Activated CD4-positive, alpha-beta T cell treated with anti-CD3 and anti-CD28 coated beads, Interleukin-2, amount 50 U/mL, for 16 hours (primary cell): ENCODE measurements at places on chromosomes 5 and 9.
A peak's percentile ranks its signal among the peaks of the same experiment; 100 is the strongest.

- no peak for DNase-seq
Observed at GRCh38 chr9:112094948-112095681, 80.0 kb downstream of the SUSD1 start.

GRCh38 chr5:23507278-23507685 lies at the start of gene PRDM9:
PRDM9 (plus strand) TSS chr5:23507609; CDS start chr5:23509034, 1,425 bp downstream.
- DNase-seq = no peak

DNA sequence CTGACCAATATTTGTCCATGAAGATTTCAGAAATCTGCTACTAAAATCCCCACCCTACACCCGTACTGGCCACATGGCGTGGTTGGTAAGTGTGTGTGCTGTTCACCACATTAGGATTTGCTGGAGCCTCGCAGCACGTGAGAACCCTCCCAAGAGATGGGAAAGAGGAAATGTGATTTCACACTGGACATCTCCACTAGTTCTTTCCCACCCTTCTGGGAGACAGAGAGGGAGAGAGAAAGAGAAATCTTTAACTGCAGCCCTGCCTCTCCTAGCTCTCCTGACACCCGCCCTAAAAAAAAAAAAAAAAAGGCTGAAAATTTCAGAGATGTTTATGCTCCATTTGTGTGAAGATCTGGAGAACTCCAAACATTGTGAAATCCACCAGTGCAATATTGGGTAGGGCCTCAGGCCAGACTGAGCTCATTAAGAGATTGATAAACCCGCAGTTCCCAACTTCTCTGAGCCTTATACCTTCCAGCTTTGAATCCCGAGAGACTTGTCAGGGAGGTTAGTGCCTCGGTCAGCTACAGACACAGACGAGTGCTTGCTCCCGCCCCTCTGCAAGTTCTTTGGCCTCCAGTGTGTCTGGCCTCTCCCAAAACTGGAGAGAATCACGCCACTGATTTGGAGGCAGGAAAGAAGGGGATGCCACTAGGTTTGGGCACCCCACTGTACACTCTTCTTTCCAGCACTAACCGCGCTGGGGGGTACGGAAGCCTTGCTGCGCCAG lies 1.9 kb downstream of the SPRY4 start:
- DNase-seq = no peak

DNA sequence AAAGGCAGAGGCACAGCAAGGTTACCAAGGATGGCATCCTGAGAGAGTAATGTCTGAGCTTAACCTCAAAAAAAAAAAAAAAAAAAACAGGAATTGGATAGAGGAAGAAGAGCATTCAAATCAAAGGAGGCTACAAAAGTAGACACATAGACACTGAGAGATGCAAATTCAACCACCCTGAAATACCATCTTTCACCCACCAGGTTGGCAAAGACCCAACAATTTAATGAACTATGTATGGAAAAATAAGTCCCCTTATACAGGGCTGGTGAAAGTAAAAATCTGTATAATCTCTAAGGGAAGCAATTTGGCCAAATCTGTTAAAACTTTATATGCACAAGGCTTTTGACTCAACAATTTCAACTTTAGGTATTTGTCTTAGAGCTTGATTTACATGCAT lies 4.9 kb downstream of the NADK2 start:
- no peak for DNase-seq

GRCh38 chr9:136550439-136551289 lies 4.8 kb upstream of the NOTCH1 start:
- no peak for DNase-seq

DNA sequence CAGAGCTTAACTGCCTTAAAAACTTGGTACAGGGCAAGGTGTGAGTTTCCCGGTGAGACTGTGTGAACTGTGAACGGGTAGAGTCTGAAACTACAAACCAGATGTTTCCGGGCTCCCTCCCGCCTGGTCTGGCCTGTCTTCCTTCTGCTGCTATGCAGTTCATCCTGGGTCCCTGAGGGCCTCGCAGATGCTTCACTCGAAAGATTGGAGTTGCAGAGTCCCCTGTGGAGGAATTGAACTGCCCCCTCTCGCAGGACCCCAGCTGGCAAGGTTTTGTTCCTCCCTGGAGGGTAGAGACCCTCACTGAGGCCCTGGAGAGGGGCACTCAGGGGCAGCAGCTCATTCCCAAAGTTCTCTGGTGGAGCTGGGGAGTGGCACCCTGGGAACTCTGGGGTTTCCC lies 533 bp downstream of the DCANP1 start:
- no peak for DNase-seq

GRCh38 chr5:78129597-78129996 lies 164.9 kb downstream of the AP3B1 start:
- DNase-seq = no peak

DNA sequence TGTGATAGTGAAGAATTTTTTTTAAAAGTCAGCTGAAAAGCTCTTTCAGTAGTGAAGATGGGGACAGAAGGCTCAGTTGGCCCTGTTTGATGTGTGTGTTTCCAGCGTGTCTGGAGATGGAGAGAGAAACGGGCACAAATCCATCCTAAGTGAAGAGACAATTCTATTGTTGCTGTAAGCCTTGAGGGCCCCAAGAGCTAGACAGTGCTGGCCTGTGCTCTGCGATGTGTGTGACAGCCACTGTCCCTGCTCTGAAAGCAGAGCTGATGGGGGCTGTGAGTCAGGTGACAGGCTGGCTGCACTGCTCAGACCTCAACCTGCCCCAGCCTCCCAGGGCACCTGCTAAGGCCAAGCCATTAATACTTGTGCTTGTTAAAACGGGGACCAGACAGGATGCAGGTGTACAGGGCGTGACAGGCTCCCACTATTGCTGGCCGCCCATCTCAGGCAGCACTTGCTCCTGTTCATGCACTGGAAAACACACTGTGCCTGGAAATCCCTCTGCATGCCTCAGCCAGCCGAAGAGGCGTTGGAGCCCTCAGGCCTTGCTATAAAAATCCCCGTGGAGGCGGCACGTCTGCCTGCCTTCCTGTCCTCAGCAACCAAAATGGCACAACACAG lies 44.6 kb upstream of the SEMA4D start:
- DNase-seq = no peak

DNA sequence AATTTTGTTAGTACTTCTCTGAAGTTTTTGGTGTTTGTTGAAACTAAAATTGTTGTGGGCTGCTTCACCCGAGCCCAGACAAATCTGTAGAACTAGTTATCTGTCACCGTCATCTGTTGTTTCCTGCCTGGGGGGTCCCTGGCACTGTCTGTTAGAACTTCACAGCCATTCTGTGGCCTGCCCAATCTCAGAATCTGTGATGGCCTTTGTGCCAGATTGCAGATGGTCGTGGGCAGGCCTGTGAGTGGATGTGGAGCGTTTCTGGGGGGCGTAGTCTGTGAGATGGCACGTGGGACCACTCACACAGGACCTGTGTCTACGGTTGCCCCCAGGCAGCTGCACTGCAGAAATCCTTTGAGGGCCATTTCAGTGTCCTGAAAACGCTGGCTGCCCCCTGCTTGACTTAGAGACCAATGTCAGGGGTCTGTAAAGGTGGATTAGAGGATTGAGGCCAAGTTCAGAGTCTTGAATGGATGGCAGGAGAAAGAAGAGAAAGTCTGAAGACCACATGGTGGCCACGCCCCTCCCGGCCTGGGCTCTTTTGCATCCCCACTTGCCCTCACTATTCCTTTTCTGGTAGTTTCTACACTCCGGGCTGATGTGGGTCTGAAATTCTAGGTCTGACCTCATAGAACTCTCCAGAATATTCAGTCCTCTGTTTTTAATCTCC lies 38.3 kb downstream of the TRIO start:
- DNase-seq = no peak

DNA sequence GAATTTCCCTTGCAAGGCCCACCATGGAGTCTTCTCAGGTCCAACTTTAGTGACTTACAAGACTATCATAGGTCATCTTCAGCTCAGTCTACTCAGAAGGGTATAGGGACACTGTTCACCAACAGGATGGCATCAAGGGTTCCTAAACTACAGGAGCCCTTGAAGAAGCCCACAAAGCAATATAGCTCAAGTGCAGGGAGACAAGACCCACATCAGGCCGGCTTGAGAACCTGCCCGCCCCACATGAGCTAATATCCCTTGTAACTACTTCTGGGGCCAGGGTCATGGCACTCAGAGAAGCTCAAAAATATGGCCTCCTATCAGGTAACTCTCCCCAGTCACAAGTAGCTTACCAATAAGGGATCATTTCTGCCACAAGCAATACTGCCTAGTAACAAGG lies 249.9 kb downstream of the CDK5RAP2 start:
- no peak for DNase-seq

GRCh38 chr5:144205141-144205551 lies 34.5 kb downstream of the KCTD16 start:
- no peak for DNase-seq

DNA sequence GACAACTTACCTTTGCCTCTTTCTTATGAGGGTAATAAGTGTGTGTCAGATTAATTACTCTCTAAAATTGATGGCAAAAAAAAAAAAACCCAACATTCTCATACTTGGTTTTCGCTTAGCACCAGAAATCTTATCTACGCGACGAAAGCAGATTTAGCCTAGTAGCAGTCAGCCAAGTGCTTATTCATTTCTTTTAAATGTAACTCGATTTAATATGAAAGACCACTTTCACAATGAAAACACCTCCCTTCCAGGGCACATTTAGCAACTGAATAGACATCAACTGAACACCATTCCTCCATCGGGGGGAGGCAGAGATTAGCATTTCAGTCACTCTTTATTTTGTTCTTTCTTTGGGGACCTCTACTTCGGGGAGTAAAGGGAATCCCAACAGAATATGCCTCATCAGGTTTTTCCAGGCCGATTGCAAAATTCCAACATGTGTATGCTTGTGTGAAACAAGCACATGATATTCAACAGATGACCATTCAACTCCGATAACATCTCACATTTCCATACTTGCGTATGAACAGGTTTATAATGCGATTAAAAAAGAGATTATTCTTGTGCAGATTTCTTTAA lies 124.1 kb upstream of the RETREG1 start:
- DNase-seq = no peak

GRCh38 chr9:4494332-4494731 lies 4.1 kb downstream of the SLC1A1 start:
- DNase-seq = no peak

GRCh38 chr9:127293767-127294166 lies 29.2 kb downstream of the GARNL3 start:
- DNase-seq = no peak

- no peak for DNase-seq
Observed at GRCh38 chr9:116555119-116555518, 132.0 kb upstream of the TRIM32 start.

DNA sequence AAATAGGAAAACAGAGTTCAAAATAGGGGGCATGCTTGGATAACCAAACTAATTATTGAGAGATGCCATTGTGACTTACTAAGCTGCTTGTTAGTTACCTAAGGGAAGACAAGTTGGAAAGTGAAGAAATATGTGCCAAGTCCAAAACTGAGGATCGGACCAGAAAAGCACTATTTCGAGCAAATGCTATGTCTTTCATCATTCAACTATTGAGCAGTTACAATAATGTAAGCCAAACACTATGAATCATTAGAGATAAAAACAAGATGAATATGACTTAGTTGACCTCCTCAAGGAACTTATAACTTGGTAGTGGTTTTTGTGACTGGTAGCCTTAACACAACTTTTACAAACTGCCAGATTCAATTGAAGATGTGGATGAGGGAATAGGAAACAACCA lies 240.6 kb upstream of the MPDZ start:
- DNase-seq = no peak

GRCh38 chr5:176895831-176896230 lies 3.3 kb downstream of the HK3 start:
- DNase-seq = no peak

GRCh38 chr9:70480405-70480980 lies 66.0 kb upstream of the KLF9 start:
- no peak for DNase-seq

GRCh38 chr9:16069671-16070454 lies 517.0 kb downstream of the CCDC171 start:
- no peak for DNase-seq

GRCh38 chr5:15366676-15367391 lies 133.1 kb upstream of the FBXL7 start:
- DNase-seq = no peak

- DNase-seq = no peak
Observed at GRCh38 chr5:180908998-180909731, 10.2 kb downstream of the BTNL8 start.

GRCh38 chr5:136020383-136021015 lies 8.3 kb upstream of the TGFBI start:
- peak; percentile 71 for DNase-seq

DNA sequence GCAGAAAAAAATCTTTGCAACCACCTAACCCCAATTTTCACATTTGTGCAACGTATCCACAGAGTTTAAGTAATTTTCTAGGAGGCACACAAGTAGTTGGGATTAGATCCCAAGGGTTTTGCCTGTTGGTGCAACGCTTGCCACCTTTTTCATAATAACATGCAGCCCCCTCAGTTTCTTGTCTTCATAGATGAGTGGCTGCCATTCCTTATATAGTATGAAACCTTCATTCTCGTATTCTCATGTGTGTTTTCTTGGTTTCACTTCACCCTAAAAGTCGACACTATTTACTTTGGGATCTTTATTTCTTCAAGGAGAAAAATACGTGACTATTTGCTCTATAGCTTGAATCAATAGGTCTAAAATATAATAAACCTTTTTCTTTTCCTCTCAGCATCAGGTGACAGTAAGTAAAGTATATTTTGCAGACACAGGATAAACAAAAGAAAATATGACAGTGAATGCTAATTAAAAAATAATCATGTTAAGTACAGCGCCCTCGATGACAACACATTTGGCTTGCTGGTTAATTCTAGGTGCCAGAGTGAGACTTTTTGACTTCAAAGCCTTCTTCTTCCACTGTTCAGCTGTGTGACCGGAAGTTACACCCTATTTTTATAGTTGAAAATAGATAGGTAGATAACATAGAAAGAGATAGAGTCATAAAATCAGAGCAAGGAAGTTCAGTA lies 342.8 kb upstream of the CCNG1 start:
- DNase-seq = no peak

DNA sequence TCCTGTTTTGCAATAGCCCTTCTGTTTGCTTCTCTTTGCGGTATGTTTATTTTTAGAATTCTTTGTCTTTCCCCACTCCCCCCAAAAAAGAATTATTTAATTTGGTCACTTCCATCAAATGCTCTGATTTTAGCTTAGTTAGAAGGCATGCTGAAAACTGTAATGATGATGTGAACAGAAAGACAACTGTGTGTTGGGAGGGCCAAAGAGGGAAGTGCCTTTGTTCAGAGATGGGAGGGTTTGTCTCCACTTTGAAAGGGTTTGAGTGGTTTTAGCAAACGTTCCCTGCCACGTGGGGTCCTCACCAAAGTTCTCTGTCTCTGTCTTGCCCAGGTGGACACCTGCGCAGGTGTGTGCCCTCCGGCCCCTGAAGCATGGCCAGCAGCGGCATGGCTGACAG lies 41.9 kb downstream of the SYK start:
- DNase-seq = no peak

- DNase-seq = no peak
Observed at GRCh38 chr5:39420482-39421145, 4.2 kb downstream of the DAB2 start.
